ENCODE measurements at places on chromosomes 6 and 20.

DNA sequence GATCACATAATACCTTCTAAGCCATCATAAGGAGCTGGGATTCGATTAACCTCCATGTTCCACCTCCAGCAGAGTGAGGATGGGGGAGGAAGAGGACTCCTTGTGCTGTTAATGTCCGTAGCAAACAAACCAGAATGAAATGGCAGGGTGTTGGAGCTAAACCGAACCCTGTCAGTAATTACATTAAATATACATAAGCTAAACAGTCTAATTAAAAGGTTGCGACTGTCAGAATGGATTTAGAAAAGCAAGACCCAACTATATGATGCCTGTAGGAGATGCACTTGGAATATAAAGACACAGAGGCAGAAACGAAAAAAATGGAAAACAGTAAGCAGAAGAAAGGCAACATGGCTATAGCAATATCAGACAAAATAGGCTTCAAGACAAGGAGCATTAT, 13.2 kb downstream of the PREX1 start:
- DNase-seq: no peak

DNA sequence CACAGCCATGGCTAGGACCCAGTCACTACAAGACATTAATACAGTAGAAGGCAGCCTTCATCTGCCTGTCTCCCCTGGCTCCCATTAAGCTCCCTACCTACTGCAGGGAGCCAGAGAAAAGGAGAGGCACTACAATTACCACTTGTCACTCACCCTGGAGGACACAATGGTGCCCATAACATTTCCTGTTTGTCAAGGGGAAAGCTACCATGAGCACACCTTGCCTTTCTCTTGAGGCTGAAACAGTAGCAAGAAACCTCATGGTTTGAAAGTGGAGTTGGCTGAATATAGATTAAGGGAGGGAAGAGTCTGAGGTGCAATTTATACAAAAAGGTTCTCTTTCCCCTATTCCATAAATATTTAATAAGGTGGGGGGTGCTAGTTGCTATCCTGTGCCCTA, 27.9 kb downstream of the STK38 start:
- no peak for DNase-seq

GRCh38 chr6:14922706-14923460, 323.0 kb upstream of the JARID2 start:
- no peak for DNase-seq

DNA sequence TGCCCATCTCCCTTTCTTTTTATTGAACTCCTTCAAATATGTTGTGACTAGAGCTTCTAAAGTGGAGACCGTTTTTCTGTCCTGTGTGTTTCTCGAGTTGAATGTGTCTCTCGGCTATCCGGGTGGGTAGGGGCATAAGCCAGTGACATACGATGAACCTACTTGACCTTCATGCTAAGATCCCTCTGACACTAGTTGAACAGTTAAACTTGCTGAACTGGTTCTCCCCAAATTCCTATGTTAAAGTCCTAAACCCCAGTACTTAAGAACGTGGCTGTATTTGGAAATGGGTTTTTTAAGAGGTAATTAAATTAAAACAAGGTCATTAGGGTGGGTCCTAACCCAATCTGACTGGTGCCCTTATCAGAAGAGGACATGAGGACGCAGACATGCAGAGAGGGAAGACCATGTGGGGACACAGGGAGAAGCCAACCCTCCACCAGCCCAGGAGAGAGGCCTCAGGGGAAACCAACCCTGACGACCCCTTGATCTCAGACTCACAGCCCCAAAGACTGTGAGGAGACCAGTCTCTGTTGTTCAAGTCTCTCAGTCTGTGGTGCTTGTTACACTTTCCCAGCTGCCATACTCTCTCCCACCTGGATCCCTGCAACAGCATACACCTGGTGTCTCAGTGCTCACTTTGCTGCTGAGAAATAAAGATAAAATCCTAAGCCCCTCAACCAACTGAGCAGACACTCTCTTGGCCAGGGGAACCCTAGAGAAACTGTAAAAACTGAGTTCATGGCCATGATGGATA, 208.4 kb downstream of the MYLK4 start:
- no peak for DNase-seq

GRCh38 chr6:56176741-56177140, 70.6 kb downstream of the COL21A1 start:
- no peak for DNase-seq

DNA sequence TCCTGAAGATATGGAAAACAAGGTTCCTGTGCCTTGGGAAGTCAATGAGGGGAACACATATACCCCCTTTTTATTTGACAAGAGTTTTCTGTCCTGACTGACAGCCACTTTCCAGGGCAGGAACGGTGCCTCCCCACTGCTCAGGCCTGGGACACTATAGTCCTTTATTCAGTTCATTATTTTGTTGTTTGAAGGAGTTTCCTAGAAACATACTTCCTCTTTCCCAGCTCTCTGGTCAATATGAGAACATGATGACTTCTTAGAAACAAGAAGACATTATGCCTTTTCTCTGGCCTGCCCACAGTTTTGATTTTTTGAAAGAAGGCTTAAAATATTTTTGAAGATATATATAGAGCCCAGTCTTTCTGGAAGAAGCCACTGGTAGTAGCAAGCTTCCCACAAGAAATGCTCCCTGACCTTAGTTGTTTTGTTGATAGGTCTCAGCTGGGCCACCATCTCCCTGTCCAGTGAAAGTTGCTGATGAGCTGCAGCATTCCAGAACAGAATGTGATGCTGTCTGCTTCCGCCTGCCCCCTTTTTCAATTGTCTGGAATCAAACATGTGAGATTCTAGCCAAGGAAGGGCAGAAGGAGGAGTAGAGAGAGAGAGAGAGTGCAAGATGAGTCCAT, 350.0 kb upstream of the PRND start:
- DNase-seq: no peak

- no peak for DNase-seq
These were observed 46.9 kb downstream of the DLGAP4 start for GRCh38 chr20:36352843-36353553.

GRCh38 chr6:128964233-128964755, 81.4 kb downstream of the LAMA2 start:
- no peak for DNase-seq

- DNase-seq: no peak
These were observed 554.5 kb upstream of the MAP3K7 start for GRCh38 chr6:91141346-91141745.

DNA sequence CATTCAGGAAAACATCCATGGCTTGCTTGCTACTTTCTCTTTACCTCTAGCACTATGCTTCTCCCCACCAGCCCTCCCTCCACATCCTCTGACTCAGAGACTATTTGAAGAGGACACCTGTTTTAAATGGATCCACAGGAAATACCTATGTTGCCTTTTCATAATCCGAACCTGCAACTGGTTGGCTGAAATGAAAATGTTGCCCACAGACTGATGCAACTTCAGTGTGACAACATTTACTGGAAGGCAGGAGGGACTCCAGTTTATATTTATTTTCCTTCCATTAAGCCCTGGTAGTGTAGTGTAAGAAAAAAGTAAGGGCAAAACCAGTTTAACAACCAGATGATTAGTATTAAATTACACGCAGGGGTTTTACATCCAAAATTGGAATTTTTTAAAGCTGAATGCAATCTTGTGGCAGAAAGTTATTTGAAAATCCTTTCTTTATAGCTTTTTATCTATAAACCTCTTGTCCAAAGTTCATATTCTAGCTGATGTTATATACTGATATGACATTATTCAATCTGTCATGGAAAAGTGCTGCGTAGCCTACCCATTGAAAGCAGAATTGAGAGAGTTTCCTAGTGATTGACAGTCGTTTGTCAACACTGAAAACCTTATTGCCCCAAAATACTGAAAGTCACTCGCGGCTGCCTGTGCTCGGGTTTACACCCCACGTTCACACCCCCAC, 881 bp upstream of the AIG1 start:
- DNase-seq: no peak

GRCh38 chr20:48098099-48098498, 312.8 kb upstream of the SULF2 start:
- no peak for DNase-seq

GRCh38 chr6:39432330-39433025, 110.0 kb upstream of the KCNK16 start:
- DNase-seq: no peak

DNA sequence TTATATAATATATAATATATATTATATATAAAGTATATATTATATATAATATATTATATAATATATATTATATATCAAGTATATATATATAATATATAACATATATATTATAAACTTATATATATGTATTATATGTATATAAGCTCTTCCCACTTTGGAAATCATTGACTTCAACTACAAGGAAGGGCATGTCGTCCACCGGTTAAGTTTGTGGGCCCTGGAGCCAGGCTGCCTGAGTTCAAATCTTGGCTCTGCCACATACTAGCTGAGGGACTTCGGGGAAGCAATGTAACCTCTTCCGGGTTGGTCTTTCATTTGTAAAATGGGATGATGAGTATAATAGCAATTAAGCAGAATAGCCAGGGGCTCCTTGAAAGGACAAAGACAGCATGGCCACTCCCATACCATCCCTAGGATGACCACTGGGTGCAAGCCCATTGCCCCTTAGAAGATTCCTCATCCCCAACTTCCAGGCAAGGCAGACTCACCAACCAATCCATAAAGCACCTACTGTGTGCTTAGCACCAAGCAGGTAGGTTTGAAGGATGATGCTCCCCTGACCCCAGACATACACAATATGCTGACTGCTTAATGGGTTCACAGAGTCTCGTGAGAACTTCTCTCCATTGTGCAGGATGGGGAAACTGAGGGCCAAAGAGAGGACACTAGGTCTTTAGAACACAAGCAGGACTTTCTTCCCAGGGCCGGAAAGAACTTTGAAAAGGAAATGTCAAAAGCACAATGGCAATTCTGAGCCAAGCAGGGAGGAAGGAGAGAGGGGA, 163.2 kb downstream of the MRPL14 start:
- no peak for DNase-seq

GRCh38 chr6:98382246-98382645, 452.1 kb upstream of the POU3F2 start:
- DNase-seq: no peak

DNA sequence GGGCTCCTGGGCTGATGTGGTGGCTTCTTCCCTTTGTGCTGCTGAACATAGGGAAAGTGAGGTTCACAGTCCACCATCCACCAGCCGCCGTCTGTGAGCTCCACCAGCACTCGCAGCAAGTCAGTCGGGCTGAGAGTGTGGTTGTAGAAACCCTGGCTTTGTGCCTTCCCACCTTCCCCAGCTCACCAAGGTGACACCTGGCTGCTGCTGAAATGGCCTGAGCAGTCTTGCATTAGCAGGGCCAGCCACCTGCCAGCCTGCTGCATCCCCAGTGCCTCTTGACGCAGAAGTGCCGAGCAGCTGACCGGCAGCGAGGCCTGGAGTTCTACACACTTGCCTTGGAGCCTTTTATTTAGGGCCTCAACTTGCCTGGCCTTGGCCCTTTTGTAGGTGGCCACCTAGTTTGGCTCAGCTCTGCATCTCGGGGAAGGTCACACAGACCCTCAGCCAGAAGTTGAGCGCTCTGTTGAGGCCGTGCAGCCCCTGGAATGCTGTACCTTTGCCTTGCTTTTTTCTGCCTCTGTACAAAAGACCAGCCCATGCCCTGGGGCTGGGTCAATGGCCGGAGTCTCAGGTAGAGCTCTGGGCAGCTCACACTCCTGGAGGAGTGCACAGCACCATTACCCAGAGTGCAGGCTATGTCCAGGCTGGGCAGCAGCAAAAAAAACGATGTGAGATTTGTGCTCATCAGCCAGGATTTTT, 76.5 kb downstream of the PTPN1 start:
- no peak for DNase-seq

DNA sequence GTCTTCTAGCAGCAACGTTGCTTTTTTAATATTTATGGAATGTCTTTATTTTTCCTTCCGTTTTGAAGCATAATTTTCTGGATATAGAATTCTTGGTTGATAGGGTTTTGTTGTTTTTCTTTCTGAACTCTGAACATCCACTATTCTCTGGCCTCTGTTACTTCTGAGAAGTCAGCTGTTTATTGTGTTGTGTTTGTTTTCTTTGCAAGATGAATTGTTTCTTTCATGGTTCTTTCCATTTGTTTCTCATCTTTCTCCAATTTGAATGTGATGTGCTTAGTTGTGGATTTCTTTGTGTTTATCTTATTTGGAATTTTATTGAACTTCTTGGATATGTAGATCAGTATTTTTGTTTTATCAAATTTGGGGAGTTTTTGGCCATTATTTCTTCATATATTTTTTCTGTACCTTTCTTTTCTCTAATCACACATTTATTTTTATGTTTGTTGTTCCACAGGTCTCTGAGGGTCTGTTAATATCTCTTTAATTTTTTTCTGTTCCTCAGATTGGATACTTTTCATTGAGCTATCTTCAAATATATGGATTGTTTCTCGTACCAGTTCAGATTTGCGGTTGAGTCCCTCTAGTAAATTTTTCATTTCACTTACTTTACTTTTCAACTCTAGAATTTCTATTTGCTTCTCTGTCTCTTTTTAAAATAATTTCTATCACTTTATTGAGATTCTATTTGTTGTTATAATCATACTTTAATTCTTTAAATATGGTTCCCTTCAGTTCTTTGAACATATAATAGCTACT, 18.0 kb downstream of the HIVEP1 start:
- DNase-seq: no peak

- no peak for DNase-seq
These were observed 28.0 kb upstream of the TULP4 start for GRCh38 chr6:158284007-158284875.

- peak; percentile 40 for DNase-seq
These were observed 292.6 kb upstream of the MARCKS start for GRCh38 chr6:113564371-113565171.

DNA sequence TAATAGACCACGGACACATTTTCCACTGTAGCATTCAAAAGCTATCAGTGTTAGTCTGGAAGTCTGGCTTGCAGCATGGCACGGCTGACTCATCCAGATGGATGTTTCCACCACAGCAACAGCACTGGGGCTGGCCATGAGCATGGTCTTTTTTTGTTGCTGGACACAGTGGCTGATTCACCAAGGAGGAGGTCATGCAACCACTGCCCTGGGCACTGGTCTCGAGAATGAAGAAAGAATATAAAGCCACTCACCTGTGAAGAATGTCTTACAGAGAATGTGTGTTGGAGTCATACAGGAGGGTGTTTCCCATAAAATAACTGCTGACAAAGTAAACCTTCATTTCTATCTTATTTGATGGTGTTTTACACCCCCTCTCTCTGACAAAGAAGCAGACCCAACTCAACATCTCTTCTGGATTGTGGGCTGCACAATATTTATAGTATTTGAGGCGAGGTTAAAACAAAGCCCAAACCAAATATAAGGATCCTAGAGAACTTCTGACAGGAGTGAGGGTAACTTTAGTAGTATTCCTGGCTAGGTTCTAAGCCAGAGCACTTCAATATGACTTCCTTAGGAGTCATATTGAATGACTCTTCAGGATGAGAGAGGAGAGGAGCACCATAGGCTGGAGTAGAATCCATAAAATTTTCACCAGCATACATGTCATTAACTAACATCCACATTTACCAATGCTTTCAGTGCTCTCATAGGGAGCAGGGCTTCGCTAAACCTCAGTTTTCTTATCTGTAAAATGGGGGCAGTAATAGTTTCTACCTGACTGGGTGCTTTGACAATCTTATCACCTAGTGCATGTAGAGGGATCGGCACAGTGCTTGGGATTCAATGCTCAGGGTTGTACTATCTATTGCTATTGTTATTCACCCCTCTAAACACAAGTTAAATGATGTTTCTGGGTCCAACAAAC, 121.4 kb downstream of the KIF13A start:
- DNase-seq: no peak

- DNase-seq: no peak
These were observed 772.0 kb downstream of the HACE1 start for GRCh38 chr6:104087765-104088164.

All from D721Med (cell line).